ENCODE measurements at places on chromosomes 16 and 17.

DNA sequence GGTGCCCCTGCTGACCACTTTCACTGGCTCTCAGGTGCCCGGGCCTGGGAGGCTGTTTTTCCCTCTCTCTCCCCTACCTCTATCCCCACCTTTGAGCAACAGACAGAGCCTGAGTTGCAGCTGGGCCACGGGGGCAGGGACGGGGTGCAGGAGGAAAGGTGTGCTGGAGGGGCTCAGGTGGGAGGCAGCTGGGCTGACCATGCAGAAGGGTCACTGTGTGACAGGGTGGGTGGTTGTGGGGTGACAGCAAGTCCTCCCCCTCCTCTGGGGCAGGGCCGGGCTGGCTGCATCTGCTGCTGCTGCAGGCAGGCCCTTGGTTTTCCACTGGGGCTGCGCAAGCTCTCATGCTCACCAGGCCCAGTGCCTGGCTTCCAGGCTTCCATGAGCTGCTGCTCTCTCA lies 6.6 kb downstream of the ZNF319 start:
- DNase-seq, result no peak

DNA sequence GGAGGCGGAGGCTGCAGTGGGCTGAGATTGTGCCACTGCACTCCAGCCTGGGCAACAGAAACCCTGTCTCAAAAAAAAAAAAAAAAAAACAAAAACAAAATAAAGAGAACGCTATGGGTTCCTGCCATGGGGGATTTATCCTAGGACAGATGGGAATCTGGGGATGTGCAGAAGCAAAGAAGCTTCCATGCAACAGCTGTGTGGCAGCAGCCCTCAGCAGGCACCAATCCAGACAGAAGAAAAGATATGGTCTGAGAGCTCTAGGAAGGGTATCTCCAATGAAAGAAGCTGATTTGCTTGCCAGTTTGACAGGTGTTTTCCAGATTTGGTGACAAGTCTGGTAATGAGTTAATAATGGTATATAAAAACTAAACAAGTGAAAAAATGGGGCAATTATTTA lies 11.6 kb downstream of the MYO19 start:
- DNase-seq, result no peak

DNA sequence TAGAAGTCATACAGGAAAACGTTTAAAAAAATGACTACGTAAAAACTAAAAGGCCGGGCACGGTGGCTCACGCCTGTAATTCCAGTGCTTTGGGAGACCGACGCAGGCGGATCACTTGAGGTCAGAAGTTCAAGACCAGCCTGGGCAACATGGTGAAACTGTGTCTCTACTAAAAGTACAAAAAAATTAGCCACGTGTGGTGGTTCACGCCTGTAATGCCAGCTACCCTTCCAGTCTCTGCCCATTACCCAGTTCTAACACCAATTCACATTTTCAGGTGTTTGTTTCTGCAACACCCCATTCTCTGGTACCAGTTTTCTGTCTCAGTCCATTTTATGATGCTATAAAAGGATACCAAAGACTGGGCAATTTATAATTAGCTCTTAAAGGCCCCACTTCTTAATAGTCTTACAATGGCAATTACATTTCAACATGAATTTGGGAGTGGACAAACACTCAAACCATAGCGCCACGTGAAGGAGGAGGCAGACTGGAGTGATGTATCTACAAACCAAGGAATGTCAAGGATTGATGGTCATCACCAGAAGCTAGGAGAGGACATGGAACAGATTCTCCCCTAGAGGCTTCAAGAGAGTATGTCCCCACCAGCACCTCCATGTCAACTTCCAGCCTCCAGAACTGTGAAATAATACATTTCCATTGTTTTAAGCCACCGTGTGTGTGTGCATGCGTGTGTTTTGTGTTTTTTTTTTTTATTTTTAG lies 791 bp upstream of the C17orf75 start:
- DNase-seq, result no peak

DNA sequence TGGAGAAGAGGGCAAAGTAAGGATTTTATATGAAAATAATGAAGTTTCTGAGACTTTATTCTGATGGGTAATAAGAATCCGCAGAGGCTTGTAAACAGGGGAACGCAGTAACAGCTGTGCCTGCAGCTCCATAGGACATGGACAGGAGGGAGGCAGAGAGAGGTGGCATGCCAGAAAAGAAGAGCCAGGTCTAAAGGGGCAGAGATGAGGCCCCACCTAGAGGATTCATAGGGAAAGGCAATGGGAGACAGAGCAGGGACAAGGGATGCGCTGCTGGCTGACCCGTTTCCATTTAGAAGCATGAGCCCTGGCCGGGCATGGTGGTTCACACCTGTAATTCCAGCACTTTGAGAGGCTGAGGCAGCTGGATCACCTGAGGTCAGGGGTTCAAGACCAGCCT lies 340.3 kb upstream of the CDH5 start:
- no peak for DNase-seq

GRCh38 chr16:61540216-61540615 lies 496.0 kb downstream of the CDH8 start:
- DNase-seq, result no peak

DNA sequence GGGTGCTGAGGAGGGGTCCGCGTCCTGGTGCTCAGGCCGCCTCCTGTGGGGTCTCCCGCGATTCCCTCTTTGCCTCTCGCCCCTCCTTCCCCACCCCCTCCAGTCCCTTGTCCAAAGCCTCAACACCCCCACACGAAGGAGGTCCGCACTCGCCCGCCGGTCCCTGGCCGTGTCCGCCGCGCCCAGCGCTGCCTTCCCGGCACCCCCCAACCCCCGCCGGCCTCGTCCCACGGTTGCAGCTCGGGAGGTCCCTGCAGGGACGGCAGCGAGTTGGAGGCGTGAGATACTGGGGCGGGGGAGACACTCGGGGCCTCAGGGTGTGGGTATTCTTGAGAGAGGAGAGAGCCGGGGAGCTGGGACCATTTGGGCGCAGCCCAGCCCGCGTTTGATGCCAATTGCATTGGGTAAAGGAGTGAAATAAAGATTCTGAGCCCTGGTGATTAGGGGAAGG lies 468 bp downstream of the FLYWCH2 start:
- DNase-seq, result no peak

- DNase-seq, result no peak
These were observed 18.6 kb downstream of the GRIN2C start for GRCh38 chr17:74840989-74841666.

GRCh38 chr17:17774009-17774881 lies 62.5 kb downstream of the SREBF1 start:
- DNase-seq, result no peak

All from stimulated activated CD8-positive, alpha-beta memory T cell treated with anti-CD3 and anti-CD28 coated beads, Interleukin-7, amount 100 ng/mL, for 4 hours (primary cell).